ENCODE measurements at places on chromosomes 12 and 14.

DNA sequence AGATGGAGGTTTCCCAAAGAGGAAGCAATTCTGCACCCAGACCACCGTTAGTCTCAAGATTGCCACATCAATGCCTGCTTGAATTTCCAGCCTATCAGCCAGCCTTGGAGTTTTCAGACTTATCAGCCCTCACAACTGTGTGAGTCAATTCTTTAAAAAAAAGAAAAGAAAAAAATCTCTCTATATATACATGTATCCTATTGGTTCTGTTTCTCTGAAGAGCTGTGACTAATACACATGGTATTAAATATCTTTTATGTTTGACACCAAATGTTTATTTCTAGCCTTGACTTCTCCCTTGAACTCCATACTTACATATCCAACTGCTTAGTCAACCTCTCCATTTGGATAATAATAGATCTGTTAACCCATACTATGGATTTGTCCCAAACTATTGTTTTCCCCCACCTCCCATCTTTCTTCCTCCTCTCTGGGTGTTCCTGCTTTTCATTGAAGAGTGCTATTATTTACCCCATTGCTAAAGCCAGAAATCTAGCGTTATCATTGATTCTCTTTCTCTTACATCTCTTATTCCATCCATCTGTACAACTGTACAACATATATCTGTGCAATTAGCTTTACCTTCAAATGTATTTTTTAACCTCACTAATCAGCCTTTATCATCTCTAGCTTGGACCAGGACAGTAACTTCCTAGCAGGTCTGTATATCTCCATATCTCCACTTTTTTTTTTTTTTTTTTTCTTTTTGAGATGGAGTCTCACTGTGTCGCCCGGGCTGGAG lies 22.7 kb upstream of the EID3 start:
- no peak for DNase-seq

DNA sequence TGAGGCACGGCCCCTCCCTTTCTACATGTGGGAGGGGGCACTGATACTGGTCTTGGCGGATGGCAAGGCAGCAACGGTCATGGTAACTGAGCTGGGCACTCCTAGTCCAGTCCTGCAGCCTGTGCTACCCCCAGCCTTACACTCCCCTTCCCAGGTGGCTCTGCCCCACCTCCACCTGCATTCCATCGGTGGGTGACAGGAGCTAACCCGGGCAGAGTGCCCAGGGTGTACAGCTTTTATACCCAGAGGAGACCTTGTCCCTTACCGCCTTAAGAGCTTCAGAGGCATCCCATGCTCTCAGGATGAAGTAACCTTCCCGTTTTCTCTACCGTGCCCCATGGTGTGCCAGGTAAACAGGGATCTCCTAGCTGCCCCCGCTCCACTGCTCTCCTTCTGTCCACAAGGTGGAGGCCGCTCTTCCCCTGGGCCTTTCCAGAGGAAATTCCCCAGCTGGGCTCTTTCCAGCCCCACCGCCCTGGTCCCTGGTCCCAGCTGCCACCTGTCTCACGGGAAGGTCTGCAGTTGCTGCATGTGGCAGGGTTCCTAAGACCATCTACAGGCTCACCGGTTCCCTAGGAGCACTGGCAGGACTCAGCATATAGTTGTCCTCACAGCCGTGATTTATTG lies 20.5 kb downstream of the BRI3BP start:
- DNase-seq: no peak

DNA sequence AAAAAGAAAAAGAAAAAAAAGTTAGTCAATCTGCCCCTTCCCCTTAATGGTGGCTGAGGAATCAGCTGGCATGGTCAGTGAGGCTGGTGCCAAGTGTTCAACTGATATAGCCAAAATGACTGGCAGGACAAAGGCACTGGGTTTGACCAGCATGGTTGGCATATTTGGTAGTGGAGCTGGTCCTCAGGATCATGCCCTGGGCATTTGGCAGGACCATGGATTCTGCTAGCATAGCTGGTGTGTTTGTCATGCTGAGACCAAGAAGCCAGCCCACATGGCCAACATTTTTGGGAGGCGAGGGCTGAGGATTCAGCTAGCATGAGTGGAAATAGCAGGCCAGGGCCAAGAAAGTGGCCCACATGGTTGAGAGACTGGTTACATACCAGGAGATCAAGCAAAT lies 136.5 kb downstream of the FBXL14 start:
- no peak for DNase-seq

GRCh38 chr14:54730156-54730961 lies 163.4 kb downstream of the SAMD4A start:
- peak; percentile 14 for DNase-seq

GRCh38 chr12:19744705-19745218 lies 305.5 kb downstream of the AEBP2 start:
- no peak for DNase-seq

- DNase-seq: no peak
Measured at GRCh38 chr14:96582995-96583394, 80.8 kb downstream of the PAPOLA start.

- no peak for DNase-seq
Measured at GRCh38 chr12:56387152-56387736, 24.6 kb upstream of the APOF start.

DNA sequence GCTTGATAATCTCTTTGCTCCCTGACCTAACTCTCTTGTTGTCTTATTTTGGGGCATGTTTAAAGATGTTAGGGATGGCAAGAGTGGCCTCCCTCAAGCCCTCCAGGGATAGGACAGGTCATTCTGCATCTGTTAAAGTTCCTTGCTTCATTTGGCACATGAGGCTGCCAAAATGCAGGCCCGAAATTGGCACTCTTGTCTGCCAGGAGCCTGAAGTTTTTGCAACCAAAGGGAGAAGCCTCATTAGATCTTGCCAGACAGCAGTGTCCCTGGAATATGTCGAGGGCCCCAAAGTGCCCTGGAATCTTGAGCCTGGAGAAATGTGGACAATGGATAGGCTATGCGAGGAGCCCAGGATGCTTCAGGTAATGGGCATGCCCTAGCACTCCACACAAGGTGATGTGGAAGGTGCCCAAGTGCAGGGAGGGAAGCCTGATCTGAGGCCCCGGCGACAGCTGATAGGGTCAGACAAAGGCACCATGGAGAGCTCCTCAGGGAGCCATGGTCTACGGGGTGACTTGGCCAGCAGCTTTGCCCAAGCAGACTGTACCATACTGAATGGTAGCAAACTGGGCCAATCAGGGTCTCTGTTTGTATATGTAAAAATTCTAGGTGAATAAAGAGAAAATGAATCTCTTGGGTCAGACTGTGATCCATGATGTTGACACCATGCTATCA lies 173.0 kb upstream of the WSCD2 start:
- DNase-seq: no peak

- no peak for DNase-seq
Measured at GRCh38 chr12:108729612-108730364, 1.5 kb downstream of the CORO1C start.

DNA sequence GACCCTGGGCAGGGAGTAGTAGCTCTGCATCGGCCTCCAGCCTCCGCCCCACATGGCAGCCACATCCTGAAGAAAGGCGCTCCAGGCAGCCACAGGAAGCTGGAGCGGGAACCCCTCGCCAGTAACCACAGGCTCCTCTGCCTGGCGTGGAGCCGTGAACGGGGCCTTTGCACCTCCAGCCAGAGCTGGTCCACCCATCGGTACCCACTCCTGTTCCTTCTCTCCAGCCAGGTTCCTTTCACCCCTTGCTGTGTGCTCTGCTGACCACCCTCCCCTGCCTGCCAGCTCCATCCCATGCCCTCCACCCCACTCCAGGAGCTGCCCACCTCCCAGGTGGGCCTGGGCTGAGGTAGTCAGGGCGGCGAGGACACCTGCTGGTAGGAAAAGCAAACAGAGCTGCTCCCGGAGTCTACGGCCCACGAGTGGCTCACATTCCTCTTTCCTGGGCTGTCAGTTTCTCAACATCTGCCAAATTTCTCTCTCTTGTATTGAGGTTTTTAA lies 2.7 kb downstream of the TGFB3 start:
- no peak for DNase-seq

- no peak for DNase-seq
Measured at GRCh38 chr12:121647-122046, 55.1 kb downstream of the IQSEC3 start.

DNA sequence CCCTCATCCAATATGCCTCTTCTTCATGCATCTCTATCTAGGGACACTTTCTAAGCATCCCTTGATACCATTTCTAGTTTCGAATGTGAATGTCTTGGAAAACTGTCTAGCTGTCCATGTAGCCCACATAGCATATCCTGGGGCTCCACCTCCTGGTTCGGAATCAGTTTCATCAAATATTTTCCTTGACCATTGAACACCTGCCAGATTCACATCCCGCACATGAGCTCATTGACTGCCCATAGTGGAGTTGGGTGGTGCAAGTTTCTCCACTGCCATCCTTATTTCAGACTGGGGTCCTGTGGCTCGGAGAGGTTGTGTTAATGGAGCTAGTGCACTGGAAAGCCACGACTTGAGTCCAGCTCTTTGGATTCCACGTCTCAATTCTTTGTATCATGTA lies 58.6 kb upstream of the TMEM263 start:
- no peak for DNase-seq

GRCh38 chr12:112321245-112321644 lies 61.0 kb downstream of the HECTD4 start:
- no peak for DNase-seq

DNA sequence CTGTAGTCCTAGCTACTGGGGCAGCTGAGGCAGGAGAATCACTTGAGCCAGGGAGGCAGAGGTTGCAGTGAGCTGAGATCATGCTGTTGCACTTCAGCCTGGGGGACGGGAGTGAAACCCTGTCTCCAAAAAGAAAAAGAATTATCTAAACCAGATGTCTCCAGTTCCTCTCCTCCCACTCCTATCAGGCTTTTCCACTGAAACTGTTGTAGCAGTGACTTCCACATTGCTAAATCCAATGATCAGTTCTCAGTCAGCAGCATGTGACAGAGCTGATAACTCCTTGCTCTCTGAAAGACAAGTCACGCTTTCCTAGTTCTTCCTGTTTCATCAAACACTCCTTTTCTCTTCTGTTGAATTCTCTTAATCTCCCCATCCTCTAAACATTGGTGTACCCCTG lies 8.6 kb downstream of the SLC38A6 start:
- DNase-seq: no peak

DNA sequence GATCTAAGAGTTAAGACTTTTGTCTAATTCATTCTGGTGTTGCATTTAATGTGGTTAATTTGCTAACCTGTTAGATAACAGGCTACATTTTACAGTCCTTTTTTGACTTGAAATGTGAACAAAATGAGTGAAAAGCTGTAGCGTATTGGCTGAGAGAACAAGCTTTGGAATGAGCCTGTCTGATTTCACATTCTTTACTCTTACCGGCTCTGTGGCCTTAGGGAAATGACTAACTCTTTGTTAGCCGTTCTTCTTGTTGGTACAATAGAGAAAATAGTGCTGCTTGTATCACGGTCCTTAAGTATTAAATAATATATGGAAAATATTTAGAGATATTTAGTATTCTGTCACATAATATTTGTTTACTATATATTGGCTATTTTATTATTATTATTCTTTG lies 1.9 kb downstream of the MNAT1 start:
- DNase-seq: no peak

DNA sequence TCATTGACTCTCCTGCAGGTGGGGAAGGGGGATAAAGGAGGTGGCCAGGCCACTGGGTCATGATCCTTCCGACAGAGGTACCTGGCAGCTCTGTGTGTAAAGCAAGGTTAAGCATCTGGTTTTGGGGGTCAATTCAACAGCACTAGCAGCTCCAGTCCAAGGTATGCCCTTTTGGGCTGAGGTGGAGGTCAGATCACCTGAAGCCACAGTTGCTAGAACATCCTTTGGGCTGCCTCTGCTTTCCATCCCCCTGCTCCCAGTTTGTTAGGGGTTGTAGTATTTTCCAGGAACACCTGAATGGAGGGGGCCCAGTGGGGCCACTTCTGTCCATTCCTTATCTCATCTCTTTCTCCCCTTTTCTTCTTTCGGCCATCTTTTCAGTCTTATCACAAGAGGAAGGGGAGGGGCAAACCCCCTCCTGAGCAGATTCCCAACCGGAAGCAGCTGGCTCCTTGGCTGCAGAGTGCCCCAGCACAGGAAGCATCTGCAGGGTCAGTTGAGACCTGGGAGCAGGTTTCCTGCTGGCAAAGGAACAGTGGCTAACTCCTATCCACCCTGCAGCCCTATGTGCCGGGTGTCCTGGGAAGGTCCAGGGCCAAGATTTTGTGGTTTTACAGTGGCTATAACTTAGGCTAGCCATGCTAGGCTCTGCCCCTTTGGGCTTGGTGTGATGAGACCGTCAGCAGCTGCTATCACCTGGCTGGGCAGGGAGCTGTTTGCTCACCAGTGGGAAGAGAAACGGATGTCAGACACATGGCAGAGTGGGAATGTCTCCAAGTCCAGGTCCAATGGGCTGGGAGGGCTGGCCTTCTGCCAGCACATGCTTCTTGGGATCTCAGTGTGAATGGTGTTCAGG lies 40.2 kb downstream of the SH2B3 start:
- no peak for DNase-seq

DNA sequence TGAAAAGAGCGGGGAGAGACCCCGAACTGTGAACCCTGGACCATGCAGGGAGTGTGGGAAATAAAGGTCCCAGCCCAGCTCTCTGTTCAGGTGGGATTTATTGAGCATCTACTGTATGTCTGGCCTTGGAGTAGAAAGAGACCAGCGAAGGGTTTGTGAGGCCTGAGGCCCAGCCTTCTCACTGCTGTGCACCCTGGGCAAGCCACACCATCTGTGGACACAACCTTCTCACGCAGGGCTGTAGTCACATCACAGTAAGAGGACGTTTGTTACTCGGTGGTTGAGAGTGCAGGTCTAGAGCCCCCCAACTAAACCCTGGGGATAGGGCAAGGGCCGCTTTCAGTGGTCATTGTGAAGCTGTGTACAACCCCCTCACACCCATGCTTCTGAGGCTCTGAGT lies 18.2 kb downstream of the FAM222A start:
- DNase-seq: no peak

DNA sequence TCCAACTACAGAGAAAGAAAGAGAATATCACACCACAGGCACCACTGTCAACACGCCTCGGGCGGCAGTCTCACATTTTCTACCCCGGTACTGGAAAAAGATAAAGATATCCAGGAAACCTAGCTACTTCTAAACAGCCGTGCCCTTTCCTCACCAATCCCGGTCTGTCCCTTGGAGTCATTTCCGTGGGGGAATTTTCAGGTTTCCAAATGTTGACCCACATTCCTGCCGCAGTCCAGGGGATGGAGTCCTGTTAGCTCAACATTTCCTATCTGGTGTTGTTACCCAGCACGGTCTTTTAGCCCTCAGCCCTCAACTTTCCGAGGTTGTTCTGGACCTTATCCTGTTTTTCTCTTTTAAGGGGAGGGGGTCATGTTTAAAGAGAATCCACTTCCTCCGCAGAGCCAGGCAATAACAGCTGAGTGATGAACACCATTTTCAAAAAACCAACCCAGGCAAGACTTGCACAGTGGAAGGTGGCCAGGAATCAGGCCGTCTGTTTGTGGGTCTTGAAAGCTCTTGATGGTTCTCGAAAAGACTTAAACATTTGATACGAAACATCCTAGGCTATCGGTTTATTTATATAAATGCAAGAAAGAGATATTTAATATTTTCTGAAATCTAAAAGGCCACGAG lies 4.6 kb downstream of the SSH1 start:
- no peak for DNase-seq
